ENCODE measurements at places on chromosomes 16 and 17. TPM values are rescaled to one million over a fixed set of nuclear protein-coding genes. Genes with fewer than 3 reads are reported as not detected.

GRCh38 chr16:65634291-65634690, 512.4 kb upstream of the CDH11 start:
- DNase-seq, result no peak

The NME3 gene
- polyA plus RNA-seq, result 13.6 TPM

DNA sequence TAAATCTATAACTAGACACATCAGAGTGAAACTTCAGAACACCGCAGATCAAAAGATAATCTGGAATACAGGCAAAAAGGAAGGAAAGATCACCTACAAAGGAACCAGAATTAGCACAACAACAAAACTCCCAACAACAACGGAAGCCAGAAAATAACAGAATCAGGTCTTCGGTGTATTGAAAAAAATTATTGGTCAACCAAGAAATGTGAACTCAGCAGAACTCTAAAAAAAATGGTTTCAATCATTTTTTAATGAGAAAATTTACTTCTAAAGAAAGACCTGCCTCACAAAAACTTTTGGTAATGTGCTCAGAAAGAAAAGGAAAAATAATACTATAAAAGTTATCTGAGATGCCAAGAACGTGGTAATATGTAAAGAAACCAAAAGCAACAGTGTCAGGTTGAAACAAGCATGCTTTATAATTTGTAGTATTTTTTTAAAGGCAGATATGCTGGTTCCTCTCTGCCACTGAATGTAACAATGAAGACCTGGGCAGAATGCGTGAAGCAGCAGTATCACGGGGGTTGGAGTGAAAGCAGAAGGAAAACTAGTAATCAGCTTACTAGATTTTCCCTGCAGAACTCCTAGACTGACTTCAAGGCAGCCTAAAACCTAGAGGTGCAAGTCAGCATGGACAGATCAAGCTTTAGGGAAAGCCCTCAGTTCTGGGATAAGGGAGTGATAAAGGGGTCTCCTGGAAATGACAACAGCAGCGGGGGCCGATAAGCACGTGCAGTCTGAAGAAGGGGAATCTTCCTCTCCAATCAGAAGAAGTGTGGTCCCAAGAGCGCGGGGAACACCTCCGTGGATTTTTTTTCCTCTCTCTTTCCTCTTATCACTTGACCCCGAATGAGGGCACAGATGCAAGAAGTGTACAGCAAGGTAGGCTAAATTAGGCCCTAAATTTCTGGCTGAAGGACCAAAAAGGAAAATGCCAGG, 80.9 kb upstream of the TEKT1 start:
- no peak for DNase-seq

- DNase-seq, result no peak
Measured at GRCh38 chr17:33154869-33155455, 138.1 kb downstream of the ASIC2 start.

The BAIAP3 gene
- polyA plus RNA-seq, result 1.0 TPM

All from muscle of back (tissue), 13 donors.